ENCODE measurements at places on chromosomes 3 and 15.

DNA sequence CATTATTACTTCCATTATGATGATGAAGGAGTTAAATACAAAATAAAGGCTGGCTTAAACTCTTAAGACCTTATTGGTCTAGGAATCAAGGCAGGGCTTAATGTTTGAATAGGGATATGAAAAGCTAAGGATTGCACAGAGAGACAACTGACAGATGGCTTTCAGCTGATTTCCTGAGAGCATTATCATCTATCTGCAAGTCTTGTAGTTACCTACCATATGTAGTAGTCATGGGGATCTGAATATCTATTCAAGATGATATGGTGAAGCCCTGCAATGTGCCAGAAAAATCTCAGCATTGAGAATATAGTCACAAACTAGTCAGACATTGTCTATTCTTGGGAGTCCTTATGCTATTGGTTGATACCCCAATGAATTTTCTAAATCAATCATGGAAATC is 47.5 kb upstream of the CHMP2B start:
- DNase-seq = no peak

GRCh38 chr3:535566-536416 is 339.2 kb downstream of the CHL1 start:
- peak; percentile 33 for DNase-seq

DNA sequence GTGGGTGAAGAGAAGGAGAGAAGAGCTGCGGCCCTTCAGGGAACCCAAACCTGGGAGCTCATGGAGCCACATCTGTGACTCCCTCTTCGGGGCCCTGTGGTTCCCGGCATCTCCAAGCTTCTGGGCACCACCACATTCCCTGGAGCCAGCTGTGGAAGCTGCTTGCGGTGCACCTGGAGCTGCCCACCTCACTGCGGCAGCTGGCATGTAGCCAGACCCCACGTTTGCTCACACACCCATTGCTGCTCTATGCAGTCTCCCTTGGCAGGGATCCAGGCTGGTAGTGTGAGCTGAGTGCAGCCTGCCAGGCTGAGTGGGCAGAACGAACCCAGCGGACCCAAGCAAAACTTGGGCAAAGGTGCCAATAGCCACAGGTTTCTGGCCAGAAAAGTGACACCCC is 16.8 kb upstream of the PLA2G4E start:
- no peak for DNase-seq

DNA sequence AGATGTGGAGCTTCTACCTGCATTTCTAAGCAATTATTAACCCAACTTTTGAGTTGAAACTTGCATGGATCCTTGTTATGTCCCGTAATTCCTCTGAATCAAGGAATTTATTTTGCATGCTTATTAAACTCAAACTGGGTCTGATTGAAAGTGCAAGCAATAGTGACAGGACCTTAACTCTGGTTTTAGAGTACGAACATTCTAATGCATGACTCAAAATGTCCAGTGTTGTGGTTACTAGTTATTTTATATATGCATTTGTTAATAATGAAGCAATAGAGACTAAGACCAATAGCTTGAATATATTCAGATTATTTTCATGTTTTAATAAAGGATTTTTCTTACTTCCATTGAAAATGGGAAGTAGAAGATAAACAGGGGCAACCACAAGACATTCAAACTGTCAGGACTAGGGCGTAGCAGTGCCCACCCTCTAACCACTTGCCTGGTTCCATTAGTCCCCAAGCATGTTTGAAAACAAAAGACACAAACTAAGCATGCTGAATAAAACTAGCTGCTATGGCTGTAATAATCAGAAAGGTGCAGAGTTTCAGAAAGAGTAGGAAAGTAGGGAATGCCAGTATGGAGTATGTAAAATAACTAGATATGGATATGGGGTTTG is 28.1 kb downstream of the OIP5 start:
- no peak for DNase-seq

- DNase-seq = no peak
Measured at GRCh38 chr3:104960579-104960978, 406.1 kb upstream of the ALCAM start.

- no peak for DNase-seq
Measured at GRCh38 chr15:65979316-65979715, 110.0 kb downstream of the RAB11A start.

GRCh38 chr15:73560501-73561117 is 72.6 kb downstream of the NPTN start:
- DNase-seq = no peak

GRCh38 chr3:11494131-11494916 is 149.4 kb downstream of the VGLL4 start:
- no peak for DNase-seq

DNA sequence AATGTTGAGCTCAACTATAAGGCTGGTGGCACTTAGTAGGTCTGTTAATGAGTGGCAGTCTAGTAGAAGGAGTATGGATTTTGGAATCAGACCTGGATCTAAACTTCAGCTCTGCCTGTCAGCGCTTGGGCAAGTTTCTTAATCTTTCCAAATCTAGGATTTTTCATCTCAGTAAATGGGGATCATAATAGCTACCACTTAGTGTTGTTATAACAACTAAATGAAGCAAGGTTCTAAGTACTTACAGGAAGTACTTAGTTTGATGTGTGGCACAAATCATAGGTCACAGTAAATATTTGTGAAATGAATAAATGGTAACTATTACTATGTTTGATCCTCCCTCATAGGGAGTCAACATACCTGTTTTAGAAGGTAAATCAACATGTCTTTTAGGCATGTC is 31.4 kb downstream of the SLC49A4 start:
- no peak for DNase-seq

GRCh38 chr15:99371180-99372103 is 120.2 kb downstream of the LRRC28 start:
- DNase-seq = no peak

GRCh38 chr3:68631850-68632545 is 300.3 kb downstream of the TAFA4 start:
- no peak for DNase-seq

GRCh38 chr3:40582401-40583027 is 57.8 kb downstream of the ZNF621 start:
- DNase-seq = no peak

- no peak for DNase-seq
Measured at GRCh38 chr3:151218136-151218535, 15.1 kb upstream of the GPR171 start.

- DNase-seq = no peak
Measured at GRCh38 chr3:2810723-2811122, 299.5 kb downstream of the IL5RA start.

- no peak for DNase-seq
Measured at GRCh38 chr3:23094890-23095462, 108.2 kb upstream of the UBE2E2 start.

DNA sequence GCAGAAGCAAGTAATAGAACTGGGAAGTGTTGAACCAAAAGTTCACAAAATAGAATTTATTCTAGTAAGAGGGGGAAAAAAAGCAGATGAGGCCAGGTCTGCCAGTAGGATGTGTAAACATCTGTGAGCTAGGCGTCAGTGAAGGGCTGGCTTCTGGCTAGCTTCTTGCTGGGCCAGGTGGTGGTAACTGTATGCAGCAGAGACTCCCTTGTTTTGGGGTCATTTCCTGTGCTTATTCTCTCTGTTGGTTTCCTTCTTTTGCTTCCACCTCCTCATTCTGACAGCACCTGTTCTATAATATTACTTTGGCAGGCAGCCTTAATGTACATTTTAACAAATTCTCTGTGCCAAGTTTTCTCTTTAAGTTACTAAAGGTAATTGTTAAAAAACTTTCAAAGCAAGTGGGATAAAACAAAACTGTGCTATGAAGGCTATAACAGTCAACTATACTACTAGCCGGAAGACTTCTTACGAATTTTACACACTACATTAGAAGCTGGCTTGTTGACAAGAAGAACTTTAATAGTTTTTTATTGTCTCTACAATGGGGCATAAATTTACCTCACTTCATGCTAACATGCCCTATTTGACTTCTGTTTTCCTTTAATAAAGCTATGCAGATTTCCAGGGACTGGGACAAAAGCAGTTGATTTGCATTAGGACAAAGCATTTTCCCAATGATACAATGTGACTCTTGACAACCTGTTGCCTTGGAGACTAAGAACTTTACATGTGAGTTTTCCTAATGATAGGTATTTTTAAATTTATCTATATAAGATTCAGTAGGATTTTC is 318.8 kb upstream of the NAALADL2 start:
- no peak for DNase-seq

- DNase-seq = no peak
Measured at GRCh38 chr15:41746802-41747201, 27.5 kb upstream of the MAPKBP1 start.

DNA sequence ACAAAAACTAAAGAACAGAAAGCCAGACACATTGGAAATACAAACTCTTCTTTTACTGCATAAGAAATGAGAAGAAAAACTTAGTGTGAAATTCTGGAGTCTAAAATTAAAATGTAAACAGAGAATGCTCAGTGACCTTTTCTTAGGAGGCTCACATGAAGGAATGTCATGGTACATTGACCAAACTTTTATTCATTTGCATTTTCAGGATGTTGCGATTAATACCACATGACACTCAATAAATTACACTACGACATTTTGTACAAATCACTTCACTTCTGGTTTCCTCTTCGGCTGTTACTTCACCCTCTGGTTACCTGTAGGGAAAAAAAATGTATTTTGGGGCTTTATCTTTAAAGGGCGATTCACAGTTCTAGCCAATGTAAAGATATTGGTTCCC is 56.4 kb upstream of the ACTC1 start:
- no peak for DNase-seq

GRCh38 chr3:52436500-52437149 is 8.3 kb downstream of the SEMA3G start:
- no peak for DNase-seq

- no peak for DNase-seq
Measured at GRCh38 chr15:42612367-42612912, 37.0 kb downstream of the STARD9 start.

- no peak for DNase-seq
Measured at GRCh38 chr3:50658416-50658815, 16.3 kb upstream of the DOCK3 start.

DNA sequence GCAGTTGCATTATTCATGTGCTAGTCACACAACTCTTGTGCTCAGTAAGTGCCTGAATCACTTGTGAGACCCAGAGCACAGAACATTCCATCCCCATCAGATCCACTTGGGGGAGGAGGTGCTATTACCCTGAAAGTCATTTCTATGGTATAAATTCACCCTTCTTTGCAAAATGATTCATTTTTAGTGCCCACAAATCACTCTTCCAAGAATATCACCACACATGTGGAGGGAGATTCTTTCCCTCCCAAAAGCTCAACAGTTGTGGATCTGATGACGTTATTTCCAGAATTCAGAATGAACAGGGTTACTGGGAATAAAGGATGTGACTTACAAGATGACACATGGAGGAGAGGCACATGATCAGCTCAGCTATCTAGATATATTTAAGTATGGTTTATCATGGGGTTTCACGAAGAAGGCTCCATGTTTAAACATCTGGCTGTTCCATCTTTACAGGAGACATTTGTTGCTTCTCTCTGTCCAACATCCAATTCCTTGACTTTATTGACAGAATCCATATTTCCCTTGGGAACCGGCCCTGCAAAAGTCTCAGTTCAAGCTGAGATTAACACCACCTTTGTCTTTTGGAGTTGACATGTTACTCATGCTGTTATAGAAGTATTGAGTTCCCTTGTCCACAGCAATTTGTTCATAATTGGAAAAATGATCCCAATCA is 214.2 kb upstream of the PROK2 start:
- DNase-seq = no peak

- DNase-seq = no peak
Measured at GRCh38 chr3:69130689-69131088, 8.3 kb upstream of the LMOD3 start.

DNA sequence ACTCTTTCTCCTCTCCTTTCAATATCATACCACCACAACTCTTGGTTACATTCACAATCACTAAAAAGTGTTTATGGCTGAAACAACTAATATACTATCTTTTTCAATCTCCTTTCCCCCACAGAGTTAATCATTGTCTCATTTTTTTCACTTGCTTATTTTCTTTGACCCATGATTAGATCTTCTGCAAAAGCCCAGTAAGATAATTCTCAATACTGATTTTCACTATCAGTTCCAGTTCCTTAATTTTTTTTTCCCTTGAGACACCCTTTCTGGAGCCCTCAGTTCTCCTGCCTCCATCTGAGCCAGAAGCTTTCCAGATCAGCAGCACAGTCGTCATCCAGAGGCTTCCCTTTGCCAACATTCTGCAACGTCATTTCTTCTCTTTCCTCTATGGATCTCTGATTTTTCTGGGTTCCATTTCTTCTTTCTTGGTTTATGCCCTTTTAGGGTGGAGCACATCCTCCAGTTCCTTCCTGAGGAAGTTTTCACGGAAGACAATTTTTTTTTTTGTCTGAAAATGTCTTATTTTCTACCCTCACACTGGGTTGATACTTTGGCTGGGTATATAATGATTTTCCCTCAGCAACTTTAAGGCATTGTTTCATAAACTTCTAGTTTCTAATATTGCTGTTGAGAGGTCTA is 88.7 kb upstream of the C15orf39 start:
- DNase-seq = no peak

DNA sequence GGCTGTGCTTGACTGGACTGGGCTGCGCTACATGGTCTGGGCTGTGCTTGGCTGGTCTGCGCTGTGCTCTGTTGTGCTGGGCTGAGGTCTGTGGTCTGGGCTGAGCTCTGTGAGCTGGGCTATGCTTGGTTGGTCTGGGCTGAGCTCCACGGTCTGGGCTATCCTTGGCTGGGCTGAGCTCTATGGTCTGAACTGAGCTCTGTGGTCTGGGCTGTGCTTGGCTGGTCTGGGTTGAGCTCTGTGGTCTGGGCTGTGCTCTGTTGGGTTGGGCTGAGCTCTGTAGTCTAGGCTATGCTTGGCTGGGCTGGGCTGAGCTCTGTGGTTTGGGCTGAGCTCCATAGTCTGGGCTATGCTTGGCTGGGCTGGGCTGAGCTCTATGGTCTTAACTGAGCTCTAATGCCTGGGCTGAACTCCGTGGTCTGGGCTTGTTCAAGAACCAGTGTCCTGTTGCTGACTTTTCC is 92.0 kb downstream of the PLXNA1 start:
- no peak for DNase-seq

DNA sequence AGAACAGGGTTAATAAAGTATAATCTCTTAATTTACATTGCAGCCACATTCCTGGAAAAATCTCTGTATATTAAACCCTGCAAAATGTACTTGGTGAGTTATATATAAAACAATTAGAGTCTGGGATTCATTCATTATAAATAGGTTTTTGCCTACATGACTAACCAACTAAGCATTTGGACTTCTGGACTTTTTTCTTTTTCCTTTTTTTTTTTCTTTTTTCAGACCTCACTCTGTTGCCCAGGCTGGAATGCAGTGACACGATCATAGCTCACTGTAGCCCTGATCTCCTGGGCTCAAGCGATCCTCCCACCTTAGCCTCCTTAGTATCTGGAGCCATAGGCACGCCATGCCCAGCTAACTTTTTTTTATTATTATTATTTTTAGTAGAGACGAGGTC is 4.5 kb downstream of the DNAJC13 start:
- no peak for DNase-seq

- DNase-seq = no peak
Measured at GRCh38 chr3:157101486-157101885, 58.5 kb downstream of the CCNL1 start.

GRCh38 chr3:100708644-100708988 is 678 bp upstream of the TFG start:
- no peak for DNase-seq

- DNase-seq = no peak
Measured at GRCh38 chr3:171687581-171687980, 122.7 kb downstream of the PLD1 start.

- DNase-seq = no peak
Measured at GRCh38 chr3:56879436-56880215, 77.9 kb upstream of the ARHGEF3 start.
